Vagina (tissue), 2 donors: ENCODE measurements at places on chromosomes 12 and 14. TPM values are rescaled to one million over a fixed set of nuclear protein-coding genes. Genes with fewer than 3 reads are reported as not detected.

Gene LRRC10
- total RNA-seq: not detected

Gene RERGL
- total RNA-seq: 1.2 TPM

Gene IL22
- not detected for total RNA-seq

Gene CLECL1
- not detected for total RNA-seq

Gene RD3L
- total RNA-seq: not detected

Gene SERPINA3
- total RNA-seq: 328 TPM

Gene SERPINA12
- 8.6 TPM for total RNA-seq

Gene WDHD1
- 3.2 TPM for total RNA-seq

Gene MYRFL
- total RNA-seq: not detected
